RPMI8226 (cell line): ENCODE measurements at places on chromosomes 5 and 9.
A peak's percentile ranks its signal among the peaks of the same experiment; 100 is the strongest.

- no peak for DNase-seq
Observed at GRCh38 chr9:98755006-98755618, 41.2 kb downstream of the ANKS6 start.

GRCh38 chr5:72906806-72907205 lies 49.0 kb upstream of the FCHO2 start:
- no peak for DNase-seq

- no peak for DNase-seq
Observed at GRCh38 chr9:133752739-133753446, 14.7 kb upstream of the SARDH start.

DNA sequence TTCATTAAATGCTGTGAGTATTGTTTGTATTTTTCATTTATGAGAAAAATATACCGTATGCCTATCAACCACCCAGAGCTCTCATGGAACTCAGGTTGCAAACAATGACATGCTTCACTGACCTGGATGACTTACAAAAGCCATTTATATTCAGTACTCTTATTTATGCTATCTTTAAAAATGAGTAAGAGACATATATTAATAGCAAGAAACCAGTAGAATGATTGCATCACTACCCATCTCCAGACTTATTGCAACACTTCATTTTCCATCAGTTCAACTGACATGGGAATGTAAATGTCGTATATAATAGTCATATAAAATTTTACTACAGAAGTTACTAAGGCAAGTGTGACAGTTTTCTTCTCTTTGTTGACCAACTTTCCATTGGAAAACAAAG lies 69.1 kb downstream of the OTP start:
- no peak for DNase-seq

DNA sequence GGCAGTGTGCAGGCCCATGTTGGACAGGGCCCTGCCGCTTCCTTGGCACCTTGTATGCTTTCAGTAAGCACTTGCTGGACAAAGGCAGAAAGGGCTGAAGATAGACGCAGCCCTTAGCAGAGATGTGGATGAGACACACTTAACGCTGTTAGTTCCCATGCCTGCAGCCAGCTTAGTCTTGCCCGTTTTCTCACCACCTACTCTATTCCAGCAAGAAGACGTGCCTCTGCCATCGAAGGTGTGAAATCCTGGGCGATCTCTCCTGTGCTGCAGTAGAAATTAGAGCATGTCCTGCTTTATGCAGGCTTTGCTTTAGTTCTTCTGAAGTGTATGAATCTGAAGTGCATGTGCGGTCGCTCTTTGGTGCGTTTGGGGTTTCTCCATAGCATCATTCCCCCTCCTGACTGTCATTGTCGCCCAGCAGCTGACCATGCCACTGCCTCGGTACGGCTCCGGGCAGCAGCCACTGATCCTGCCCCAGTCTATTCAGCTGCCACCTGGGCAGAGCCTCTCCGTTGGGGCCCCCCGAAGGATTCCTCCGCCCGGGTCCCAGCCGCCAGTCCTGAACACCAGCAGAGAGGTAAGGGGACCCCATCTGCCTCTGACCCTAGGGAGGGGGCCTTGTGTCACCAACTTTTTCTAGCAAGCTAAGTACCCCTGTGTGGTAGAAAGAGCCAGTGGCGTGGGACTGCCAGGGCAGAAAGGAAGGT lies 11.6 kb upstream of the POMT1 start:
- DNase-seq = no peak

GRCh38 chr9:129720865-129721545 lies 31.8 kb downstream of the PTGES start:
- DNase-seq = peak; percentile 56

DNA sequence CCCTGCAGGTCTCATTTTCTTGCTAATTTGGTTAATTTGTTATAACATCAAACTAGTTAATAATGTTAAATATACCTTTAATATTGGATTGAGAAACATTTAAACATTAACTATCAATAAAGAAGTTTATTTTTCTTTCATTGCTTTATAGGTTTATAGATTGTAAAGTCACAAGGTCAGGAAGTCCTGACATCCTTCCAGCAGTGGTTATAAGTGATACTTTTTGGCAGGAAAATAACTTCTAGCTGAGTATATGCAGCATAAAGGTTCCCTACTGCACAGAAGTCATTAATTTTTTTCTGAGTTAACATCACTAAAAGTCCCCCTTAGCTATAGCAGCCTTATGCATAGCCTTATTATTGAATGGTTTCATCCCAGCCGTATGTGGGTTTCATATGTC lies 85.5 kb downstream of the LNPEP start:
- DNase-seq = no peak
